OCI-LY7 (cell line): ENCODE measurements at places on chromosomes 3 and 15.

DNA sequence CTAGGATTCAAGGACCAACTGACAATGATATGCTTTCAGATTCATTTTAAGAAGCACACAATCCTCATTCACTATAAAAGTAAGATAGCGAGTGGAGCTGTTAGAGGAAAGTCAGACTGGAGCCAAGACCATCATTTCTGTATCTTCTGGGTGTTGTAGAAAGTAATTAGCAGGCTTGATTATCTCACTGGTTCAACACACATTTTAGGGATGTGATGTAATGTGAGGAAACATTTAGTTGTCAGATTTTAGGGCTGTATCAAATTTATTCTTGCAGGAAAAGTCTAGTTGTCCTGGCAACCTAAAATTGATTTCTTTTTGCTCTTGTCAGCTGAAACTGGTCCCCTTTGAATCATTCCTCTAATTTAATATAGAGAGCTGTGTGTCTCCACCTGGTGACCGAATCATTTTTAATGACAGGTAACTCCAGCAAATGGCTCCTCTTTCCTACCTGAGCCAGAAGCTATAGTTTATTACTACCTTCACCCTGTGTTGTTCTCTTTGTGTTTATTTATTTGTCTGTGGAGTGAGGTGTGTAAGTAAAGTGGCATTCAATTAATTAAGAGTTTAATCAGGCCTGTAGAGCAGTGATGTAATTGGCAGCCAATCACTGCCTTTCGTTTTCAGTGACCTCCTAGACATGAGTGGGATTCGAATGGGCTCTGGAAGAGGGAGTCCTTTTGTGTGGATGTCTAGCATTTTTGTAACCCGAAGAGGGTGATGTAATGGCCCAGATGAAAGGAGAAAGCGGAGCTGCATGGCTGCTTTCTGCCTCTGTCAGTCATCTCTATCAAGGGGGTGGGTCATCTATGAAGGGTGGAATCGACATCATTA is 125.8 kb downstream of the LPP start:
- DNase-seq: peak; percentile 45

GRCh38 chr3:50515565-50516439 is 12.4 kb upstream of the CACNA2D2 start:
- DNase-seq: peak; percentile 13

- peak; percentile 52 for DNase-seq
Observed at GRCh38 chr15:75720787-75721479, 8.3 kb upstream of the CSPG4 start.

DNA sequence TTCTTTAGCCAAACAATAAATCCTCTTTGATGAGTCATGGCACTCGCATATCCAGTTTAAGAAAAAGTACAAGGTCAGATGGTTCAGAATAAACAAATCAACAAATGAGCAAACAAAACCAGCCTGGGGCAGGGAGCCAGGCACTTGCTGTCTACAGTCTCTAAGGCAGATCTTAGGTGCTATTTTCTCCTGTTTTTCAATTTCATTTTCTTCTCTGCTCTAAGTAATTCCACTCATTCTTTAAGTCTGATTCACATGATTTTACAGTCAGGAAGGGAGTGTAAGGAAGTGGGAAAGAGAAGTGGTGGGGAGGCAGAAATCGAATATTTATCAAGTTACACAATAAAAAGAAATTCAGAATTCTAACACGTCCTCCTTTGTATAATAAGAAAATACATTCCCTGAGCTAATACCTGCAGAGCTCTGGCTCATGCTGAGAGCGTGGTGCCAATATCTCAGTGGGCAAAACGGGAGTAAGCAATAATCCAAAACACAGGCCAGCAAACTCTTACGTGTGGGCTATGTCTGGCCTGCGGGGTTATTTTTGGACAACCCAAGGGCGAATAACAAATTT is 298.6 kb downstream of the ADAMTS17 start:
- no peak for DNase-seq

GRCh38 chr3:40876496-40876895 is 322.8 kb upstream of the CTNNB1 start:
- DNase-seq: no peak

- no peak for DNase-seq
Observed at GRCh38 chr3:149941186-149941585, 29.5 kb downstream of the PFN2 start.

- DNase-seq: no peak
Observed at GRCh38 chr15:54131410-54131809, 153.2 kb downstream of the UNC13C start.
